Bone marrow (tissue), 2 donors: ENCODE measurements at places on chromosomes 2 and 18.

GRCh38 chr18:52236131-52236530, 103.9 kb upstream of the DCC start:
- DNase-seq: no peak

- no peak for DNase-seq
These were observed 113.2 kb downstream of the SH3RF3 start for GRCh38 chr2:109242210-109242653.

DNA sequence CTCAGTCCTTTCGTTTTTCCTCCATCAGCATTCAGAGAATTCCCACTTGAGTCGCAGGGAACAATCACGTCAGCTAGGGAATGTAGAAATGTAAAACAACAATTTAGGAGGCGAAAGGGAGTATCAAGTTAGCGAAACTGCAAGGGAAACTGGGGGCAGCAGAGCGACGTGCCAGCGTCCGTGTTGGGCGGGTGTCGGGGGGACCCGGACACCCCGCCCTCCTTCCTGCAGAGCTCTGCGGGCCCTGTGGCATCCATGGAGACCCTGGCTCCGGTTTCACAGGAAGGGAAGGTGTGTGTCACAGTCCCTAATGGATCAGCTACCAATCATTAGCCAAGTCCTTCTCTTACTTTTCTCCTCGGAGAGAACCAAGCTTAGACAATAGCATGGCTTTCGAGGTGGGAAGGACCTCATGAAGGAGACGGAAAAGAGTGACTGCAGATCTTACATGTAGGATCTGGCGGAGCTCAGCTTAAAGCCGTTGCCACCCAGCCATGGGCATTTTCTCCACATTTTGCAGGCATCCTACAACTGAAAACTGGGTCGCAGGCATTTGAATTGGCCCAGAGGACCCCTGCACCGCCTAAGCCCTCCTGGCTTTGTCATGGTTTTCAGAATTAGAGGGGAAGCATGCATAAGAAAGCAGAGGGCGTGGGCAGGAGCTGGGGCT, 33.7 kb downstream of the SOX11 start:
- no peak for DNase-seq

DNA sequence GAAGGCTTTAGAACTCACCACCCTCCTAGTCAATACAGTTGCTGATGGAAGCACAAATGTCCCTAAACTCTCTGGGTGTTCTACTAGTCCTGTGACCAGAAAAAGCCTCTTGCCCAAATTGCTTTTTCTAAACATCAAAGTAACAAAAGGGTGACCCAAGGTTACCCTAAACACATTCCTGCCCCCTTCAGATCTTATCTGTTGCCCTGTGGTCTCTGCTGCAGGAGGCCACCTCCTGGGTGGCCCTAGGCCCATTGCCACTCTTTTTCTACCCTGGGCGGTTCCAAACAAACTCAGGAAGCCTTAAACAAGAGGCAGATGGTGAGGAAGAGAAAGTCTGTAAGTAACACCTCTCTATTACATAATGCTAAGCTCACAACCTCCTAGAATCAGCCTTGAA, 3.3 kb downstream of the RNF152 start:
- no peak for DNase-seq
